Stimulated activated CD8-positive, alpha-beta memory T cell treated with anti-CD3 and anti-CD28 coated beads, Interleukin-2, amount 100 ng/mL, for 1 hour (primary cell): ENCODE measurements at places on chromosomes 4 and X.

- DNase-seq = no peak
Measured at GRCh38 chr4:168656055-168656660, 159.3 kb downstream of the PALLD start.

- DNase-seq = no peak
Measured at GRCh38 chr4:25908491-25908901, 5.5 kb upstream of the SMIM20 start.

DNA sequence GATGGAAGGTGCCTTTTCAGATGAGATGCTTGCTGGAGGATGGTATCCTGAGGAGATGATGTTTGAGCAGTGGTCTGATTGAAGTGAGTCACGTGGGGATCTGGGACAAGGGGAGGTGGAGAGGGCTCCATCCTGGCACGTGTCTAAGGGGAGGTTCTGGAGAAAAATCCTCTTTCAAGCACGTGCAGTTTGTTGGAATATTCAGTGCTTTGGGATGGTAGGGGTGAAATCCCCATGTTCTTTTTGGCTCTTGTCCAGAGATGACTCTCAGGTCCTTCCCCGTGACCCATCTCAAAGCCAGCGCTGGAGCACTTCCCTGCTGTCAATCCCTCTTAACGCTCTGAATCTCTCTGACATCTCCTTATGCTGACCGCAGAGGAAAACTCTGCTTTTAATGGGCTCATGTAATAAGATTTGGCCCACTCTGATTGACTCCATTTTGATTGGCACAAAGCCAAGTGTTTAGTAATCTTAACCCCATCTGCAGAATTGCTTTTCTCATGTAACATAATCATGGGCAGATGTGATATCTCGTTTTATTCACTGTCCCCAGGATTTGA is 10.8 kb upstream of the KLKB1 start:
- no peak for DNase-seq

DNA sequence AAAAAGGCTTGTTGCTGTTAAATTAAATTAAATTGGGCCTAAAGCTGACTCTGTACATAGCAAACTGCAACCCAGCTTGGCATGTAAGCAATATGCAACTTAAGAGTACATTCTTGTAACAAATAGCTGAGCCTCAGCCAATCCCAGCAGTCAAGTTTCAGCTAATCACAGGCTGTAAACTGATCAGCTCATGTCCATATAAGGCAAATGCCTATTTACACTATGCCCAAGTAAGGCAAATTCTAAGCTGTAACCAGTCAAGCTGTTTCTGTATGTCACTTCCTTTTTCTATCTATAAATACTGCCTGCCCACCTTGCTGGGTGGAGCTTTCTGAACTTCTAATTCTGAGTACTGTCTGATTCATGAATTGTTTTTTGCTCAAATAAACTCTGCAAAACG is 429.1 kb upstream of the FTHL17 start:
- no peak for DNase-seq

GRCh38 chrX:47846040-47846439 is 9.3 kb downstream of the ZNF81 start:
- DNase-seq = no peak

DNA sequence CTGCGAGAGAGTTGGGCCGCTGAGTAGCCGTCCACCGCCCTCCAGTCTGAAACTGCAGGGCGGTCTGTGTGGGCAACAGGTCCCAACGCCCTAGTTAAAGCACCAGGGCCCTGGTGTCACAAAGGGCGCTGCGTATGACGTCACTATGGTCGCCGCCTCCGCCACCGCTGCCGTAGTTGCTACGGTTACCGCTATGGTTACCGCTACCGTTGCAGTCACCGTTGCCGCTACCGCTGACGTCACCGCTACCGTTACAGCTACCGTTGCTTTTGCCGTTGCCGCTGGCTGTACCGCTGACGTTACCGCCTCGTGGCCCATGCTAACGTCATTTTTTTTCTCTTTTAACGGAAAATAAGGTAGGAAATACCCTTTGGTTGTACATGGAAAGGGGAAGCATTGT is at the start of gene PPP1R2C:
PPP1R2C (minus strand) TSS at position 68 of the 400 bp plus-strand sequence. CDS start 84 bp downstream, outside the sequence.
- no peak for DNase-seq

DNA sequence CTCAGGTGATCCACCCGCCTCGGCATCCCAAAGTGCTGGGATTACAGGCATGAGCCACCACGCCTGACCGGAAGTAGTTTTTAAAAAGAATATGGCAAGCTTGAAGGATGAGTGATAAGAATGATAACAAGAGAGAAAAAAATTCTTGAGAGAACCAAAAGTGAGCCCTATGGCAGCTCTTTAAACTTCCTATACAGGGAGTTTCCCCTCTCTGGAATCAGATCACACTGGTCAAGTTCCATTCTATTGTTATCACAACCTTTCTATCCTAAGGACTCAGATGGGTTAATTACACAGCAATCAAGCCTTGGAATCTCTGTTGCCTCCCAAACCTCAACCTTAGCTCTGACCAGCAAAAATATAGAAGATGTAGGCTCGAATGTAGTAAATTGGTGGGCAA is 33.8 kb upstream of the ZNF518B start:
- DNase-seq = no peak

DNA sequence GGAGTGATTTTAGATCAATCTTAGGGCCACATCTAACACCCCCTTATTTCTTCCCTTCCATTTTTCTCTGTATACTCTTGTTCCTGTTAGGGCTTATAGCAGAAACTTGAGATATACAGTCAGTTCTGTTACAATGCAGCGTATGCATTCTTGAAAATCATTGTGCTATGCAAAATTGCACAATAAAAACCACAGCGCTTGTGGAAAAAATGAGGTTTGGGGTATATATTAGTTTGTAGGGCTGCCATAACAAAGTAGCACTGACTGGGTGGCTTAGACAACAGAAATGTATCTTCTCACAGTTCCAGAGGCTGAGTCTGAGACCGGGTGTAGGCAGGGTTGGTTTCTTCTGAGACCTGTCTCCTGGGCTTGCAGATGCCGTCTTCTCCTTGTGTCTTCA is 59.0 kb downstream of the WWC2 start:
- no peak for DNase-seq

DNA sequence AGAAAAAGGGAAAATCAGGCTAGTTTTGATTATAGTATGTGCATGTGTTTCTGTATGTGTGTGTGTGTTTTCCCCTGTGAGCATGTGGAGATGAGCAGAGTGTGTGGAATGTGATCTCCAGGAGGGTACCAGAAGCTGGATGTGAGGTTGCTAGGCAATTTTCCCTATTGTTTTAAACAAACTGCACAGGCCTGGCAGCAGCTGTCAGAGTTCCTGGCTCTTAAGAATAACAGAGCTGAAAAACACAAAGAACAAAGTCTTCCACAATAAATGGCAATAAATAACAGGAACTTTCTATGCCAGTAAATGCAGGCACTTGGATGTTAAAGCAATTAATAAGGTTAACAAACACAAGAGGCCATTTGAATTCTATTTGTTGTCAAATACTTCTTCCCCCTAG is 344.6 kb upstream of the CTSO start:
- no peak for DNase-seq

- DNase-seq = no peak
Measured at GRCh38 chr4:1534095-1534872, 128.0 kb upstream of the NKX1-1 start.

- no peak for DNase-seq
Measured at GRCh38 chr4:121655320-121656268, 41.2 kb downstream of the ANXA5 start.

GRCh38 chr4:185359767-185360446 is 35.8 kb downstream of the LRP2BP start:
- no peak for DNase-seq

GRCh38 chrX:47568656-47569295 is 7.8 kb downstream of the ARAF start:
- no peak for DNase-seq

- DNase-seq = no peak
Measured at GRCh38 chrX:119017077-119017476, 42.7 kb downstream of the LONRF3 start.

- no peak for DNase-seq
Measured at GRCh38 chr4:7424553-7425111, 10.1 kb downstream of the PSAPL1 start.

DNA sequence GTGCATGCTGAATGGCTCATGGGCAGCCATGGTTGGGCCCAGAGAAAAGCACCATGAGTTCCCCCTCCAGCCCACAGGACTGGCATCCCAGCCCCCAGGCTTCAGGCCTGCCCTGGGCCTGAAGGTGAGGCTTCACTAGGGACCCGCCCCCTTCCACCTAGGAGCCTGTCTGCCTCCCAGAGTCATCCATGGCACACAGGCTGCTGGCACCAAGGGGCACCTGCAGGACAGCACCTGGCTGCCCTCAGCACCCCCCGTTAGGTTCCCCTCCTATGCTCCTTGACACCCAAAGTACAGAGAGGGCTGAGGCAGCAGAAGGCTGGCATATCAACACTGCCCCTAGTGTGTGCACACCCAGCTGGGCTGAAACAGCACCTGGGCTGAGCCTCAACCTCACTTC is 566.7 kb upstream of the PCDH7 start:
- no peak for DNase-seq

- no peak for DNase-seq
Measured at GRCh38 chr4:97786306-97786920, 356.9 kb downstream of the STPG2 start.

DNA sequence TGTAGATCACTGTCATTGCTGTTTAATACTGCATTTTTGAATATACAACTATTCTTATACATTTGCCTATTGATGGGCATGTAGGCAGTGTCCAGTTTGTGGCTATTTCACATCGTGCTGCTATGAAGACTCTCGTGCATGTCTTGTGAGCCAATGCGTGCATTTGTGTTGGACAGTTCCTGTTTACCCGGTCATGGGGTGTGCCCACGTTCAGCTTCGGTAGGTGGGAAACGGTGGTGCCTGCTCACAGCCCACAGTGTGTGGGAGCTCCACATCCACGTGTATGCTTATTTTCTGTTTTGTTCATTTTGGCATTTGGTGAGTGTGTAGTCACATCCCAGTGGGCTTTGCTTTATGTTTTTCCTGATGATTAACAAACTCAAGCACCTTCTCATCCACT is 19.7 kb upstream of the RNF212 start:
- no peak for DNase-seq

GRCh38 chr4:116055857-116056827 is 942.7 kb upstream of the NDST4 start:
- no peak for DNase-seq

- DNase-seq = no peak
Measured at GRCh38 chr4:28675582-28675981, 1814.9 kb downstream of the STIM2 start.

- no peak for DNase-seq
Measured at GRCh38 chrX:134623293-134624045, 34.8 kb downstream of the PLAC1 start.

GRCh38 chr4:96183611-96184010 is 343.7 kb downstream of the PDHA2 start:
- no peak for DNase-seq

- DNase-seq = no peak
Measured at GRCh38 chr4:129077326-129077725, 16.0 kb downstream of the SCLT1 start.

DNA sequence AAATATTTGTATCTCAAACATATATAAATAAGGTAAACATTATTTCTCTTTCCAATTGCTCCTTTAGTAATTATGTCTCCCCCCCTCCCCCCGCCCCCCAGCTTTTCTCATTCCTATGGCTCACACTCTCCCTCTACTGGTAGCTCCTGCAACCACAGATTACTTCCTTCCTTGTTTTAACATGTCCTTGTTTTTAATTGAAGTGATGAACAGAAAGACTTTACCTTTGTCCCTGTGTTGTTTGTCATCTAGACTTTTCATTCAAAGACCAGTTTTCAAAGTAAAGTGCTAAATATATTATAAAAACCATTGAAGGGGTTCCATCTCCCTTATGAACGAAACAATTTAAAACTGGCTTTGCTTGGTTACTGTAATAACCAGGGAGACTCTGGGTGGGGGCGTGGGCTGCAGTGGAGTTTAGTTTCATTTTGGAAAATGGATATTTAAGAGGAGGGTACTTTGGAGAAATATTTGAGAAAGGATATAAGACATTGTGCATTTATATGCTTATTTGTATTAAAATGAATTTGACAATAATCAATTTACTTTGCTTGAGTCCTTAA is 352.9 kb downstream of the RAPGEF2 start:
- no peak for DNase-seq

DNA sequence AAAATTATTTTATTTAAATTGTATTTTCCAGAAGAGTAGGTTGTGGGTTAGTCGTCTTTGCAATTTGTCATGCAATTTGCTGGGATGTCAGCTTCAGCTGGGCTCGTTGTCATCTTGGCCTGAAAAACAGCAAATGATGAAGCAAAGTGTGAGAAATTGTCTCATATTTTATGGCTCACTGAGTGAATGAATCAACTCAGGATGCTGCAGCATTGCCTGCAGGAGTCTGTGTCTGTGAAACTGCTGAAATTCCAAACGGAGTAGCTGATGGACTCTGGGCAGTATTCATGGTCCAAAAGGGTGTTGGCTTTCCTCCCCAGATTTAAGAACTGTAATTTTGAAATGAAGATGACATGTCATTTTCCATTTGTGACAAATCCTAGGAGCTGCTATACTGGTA is 37.2 kb downstream of the CXCL8 start:
- no peak for DNase-seq

DNA sequence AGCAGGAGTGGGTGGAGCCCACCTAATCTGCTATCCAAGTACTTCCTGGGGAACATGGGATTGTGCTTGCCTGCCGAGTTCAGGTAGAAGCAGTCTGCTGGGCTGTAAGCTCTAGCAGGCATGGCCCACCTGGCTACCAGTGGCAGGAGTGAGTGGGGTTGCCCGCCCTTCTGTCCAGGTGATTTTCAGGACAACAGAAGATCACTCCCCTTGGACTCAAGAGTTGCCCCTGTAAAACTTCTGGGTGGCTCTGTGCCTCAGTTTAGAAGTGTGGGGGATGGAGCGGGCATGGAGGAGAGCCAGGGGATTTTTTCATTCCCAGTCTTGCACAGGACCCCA is 43.5 kb downstream of the NDST3 start:
- no peak for DNase-seq

GRCh38 chr4:90128961-90129495 is 1.8 kb downstream of the CCSER1 start:
- no peak for DNase-seq

DNA sequence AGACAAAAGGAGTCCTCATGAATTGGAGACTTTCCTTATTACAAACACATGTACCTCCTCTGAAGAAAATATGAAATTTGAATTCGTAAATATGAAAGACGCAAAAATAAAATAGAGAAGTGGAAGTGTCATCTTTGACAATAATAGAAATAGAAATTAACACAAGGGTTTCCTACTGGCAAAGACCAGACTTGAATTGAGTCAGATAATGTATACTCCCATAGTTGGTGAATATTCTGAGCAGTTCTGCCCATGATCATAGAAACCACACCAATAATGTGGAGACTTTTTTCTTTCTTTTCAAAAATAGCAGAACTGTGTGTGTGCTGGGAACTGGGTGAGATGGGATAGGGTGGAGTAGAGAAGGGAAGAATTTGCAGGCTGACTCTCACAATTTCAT is 277.7 kb upstream of the TET2 start:
- DNase-seq = no peak

GRCh38 chr4:13968723-13969122 is 341.2 kb upstream of the BOD1L1 start:
- no peak for DNase-seq

DNA sequence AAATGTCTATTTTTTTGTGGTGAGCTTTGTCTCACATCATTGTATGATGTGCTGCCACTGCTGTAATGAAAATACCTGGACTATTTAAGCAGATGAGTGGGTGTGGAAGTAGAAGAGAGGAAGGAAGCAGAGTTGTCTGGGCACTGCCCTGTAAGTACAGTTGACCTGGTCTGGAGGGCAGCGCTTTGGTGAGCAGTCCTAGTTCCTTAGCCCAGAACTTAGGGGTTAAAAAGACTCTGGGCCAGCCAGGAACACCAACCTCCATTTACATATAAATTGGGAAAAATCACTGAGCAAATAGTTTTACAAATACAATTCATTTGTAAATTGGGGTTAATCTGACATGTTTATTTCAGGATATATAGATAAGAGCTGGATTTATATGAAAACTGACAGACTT is 347.1 kb upstream of the FAT1 start:
- DNase-seq = no peak
